ENCODE measurements at places on chromosomes 2 and 18.

- DNase-seq: no peak
These were observed 526.7 kb downstream of the SOX11 start for GRCh38 chr2:6218926-6219325.

- DNase-seq: no peak
These were observed 159.2 kb downstream of the GULP1 start for GRCh38 chr2:188450732-188451483.

DNA sequence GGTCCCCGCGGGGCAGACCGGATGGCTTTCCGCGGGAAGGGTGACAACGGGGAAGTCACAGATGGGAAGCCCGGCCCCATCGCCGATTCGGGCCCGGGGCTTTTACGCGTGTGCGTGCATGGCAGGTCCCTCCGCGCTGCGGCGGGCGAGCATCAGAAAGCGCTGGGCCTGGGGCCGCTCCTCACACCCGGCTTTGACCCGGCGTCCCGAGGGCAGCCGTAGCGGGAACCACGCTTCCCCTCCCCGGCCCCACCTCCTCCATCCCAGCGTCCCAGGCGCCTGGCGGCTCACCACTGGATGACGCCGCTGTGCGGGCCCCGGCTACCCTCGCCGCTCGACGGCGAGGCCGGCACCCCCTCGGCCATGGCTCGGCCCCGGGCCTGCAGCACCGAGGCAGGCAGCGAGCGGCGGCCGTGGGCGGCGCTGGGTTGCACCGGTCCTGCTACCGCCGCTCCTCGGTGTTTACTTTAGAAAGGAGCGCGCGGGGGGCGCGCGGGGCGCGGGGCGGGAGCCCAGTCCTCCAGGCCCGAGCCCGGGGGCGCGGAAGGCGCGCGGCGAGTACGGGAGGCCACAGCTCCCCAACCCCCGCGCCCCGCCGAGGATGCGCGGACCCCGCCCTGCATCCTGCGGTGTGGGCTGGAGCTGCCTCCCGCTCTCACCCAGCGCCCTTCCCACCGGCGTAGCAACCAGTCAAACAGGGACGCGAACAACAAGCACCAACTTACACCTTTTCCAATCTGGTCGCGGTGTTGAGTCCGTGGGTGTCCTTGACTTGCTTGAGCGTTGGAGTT lies 806 bp downstream of the RFX8 start:
- DNase-seq: peak; percentile 41

DNA sequence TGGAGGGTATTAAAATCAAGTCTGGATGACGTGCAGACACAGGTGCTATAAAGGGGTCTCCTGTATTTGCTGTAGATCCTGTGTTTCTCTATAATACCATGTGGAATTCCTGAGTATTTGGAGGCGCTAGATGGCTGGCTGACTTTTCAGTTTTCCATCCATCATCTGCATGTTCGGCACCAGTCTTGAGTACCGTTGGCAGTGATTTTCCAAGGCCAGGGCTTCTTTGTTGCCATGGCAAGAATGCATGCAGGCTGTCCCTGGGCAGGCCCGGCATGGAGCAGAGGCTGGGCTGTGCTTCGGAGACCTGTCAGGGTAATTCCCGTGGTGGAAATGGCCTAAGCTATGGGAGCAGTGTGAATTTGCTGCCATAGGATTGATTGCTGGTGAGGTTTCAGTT lies 405.9 kb upstream of the HS6ST1 start:
- DNase-seq: no peak

DNA sequence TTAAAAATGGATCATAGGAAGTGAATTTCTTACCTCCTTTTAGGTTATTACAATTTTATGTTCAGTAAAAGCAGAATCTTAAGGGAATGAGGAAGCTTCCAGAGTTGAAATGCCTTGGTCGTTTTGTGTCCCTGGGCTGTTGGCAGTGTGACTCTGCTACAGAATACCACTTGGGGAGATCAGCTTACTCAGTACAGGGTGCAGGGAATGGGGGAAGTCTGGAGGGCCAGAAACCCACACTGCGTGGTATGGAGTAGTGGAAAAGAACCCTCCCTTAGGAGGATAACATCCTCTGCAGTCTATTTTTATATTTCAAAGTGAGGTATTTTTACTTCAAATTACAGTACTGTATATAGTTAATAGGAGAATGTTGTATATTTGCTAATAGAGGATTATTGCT lies 51.1 kb downstream of the R3HDM1 start:
- no peak for DNase-seq

GRCh38 chr2:74575320-74575719 lies 20.8 kb downstream of the DOK1 start:
- DNase-seq: no peak

DNA sequence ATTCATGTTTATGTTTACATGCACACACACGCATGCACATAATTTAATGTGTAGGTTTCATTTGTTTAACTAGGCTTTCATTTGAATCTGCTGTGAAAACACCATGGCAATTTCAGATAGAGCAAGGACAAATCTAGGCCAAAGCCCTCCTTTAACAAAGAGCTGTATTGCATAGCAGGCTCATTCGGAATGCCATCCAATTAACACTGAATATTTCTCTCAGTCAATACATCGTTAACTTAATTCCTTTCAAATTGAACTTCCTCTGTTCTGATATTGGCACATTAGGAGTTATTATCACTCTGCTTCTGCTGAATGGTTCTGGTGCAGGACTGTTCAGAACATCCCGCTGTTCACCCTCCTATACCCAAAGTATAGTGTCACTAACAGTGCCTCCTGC lies 435.1 kb upstream of the CDH20 start:
- DNase-seq: no peak

- DNase-seq: no peak
These were observed 761 bp upstream of the IDH1 start for GRCh38 chr2:208255557-208256106.

DNA sequence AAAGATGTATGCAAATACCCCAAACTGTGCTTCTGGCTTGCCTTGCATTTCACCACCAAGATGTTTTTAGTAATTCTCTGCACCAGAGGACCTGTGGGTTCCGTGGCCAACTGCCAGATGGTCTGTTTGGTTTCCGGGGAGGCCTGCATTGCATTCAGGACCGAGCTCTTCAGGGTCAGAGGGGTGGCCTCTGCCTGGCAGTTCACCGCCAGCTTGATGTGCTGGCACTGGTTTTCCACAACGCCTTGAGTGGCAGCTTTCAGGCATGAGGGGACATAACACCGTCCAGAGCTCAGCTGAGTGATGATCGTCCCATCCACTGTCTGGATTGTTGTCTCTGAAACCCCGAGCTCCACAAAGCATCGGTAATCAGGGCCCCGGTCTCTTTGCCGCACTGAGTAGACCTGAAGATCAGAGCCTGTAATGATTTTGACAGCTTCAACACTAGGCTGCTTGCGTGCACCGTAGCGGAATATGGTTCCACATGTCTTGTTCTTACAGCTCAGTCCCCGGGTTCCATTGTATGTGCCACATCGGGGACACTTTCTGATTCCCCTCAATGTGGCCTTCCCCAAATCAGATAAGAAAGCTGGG lies 9.4 kb downstream of the C2orf42 start:
- DNase-seq: no peak

DNA sequence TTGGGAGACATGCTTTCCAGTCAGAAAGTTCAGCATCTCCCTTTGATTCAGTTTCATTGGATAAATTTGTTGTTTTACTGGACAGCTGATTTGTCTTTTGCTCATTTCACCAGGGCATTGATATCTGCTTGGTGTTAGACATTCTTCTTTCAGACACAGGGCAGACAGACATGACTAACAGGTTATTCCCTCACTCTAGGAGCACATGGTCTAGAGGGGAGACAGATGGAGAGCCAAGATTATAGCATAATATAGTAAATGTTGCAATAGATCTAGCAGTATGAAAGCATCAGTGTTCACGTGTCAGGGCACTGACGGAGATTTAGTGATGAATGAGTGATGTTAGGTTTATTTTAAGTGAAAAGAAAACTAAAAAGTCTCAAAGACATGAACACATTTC lies 187.0 kb upstream of the CYRIA start:
- DNase-seq: no peak

- no peak for DNase-seq
These were observed 48.3 kb downstream of the WDFY1 start for GRCh38 chr2:223896833-223897311.

- no peak for DNase-seq
These were observed 72.0 kb upstream of the AFF3 start for GRCh38 chr2:100214265-100214971.

DNA sequence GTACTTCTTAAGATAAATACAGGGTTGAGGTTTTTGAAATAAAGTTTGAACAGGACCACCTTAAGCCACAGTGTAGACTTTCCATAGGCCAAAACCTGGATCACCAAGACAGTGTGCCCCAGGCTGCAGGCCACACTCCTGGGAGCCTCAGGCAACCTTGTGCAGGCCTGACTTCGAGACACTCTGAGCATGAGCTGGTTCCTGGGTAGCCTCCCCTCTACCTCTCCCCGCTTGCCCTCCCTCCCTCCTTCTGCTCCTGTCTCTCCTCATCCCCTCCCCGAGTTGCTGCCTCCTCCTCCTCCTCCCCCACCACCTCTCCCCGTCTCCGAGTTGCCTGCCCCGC lies 10.6 kb upstream of the PROC start:
- no peak for DNase-seq

DNA sequence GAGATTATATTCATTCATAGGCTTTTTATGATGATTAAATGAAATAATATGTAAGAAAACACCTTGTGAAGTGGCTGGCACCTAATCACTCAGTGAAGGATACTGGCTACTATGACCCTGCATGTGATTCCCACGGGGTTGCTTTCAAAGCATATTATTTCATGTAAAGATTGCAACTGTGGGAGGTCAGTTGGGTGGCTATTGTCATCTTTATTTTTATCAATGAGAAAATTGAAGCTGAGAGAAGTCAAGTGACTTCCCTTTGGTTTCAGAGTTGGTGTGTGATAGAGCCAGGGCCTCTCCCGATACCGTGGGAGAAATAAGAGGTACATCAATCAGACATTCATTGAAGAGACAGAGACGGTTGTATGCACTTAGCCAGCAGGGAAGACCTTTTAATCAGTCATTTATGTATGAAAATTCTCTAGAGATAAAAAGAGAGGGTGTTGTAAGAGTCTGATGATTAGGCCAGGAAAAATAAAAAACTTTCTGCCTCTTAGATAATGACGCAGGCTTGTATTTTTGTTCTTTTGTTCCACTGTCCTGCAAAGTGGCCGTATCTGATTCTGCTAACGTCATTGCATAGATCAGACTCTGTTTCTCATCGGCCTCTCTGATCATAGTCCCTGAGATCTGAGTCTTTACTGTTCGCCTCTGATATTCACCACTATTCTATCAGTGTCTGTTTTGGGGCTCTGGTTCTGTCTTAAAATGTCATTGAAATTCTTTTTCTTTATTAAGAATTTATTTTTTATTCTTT lies 50.5 kb downstream of the QPCT start:
- DNase-seq: no peak

GRCh38 chr2:47293976-47294375 lies 109.0 kb upstream of the MSH2 start:
- no peak for DNase-seq

GRCh38 chr18:62485684-62486083 lies 37.1 kb upstream of the ZCCHC2 start:
- DNase-seq: no peak

DNA sequence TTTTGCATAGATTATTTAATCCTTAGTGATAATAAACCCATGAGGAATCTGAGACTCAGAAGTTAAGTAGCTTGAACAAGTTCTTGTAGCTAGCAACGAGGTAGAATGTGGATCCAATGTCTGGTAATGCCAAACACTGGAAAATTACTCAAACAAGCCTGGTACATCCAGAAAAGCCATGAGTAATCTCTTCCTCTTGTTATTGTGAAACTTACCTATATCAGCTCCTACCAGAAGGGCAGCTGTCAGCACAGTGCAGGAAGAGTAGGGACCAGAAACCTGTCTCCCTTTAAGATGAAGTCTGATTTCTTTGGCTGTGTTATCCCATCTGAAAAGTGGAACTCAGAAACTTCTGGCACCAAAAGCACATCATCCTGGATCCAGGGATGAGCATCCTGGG lies 7.7 kb upstream of the SERPINB8 start:
- no peak for DNase-seq

DNA sequence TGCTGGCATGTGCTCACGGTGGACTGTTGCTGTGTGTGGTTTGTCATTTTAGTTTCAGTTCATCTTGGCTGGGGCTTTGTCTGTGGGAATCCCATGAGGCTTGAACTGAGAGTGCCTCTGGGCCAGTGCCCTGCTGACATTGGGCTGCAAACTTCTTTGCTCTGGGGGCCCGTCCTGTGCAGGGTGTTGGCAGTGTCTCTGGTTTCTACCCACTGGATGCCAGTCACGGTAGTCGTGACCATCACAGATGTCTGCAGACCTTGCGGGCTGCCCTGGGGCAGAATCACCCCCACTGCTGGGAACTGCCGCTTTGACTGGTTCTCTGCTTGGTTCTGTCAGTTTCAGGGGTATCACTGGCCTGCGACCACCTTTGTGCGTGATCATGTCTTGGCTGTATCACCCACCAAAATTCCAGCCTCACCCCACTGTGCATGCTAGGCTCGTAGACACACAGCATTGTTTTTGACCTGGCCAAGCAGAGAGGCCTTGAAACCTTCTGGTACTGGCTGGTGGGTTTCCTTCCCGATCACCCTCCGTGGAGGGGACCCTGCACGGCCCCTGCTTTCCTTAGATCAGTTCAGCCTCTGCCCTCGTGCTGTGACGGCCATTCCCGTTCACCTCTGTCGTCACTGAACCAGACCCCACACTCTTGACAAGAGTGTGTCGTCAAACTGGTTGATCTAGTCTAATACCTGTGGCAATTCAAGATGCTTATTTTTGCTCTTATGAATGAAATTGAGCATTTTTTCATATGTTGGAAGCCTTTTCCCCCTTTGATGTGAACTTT lies 57.6 kb downstream of the KCNG2 start:
- no peak for DNase-seq

DNA sequence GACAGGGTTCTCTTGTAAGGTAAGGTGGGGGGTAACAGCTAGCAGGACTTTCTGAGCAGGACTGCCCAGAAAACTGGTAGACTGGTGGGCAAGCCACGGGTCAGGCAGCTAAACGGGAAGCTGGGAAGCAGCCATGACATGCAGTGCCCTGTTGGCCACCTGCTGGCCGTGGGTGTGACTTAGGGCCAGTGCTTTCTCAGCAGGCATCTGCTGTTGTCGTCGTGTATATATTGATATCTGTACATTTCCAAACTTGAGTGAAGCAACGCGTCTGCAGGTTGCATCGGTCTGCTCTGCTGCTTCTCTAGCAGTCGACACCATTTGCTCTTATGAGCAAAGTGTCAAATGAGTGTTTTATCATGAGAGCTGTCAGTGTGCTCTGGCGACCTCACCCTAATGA lies 31.0 kb downstream of the COA5 start:
- no peak for DNase-seq

DNA sequence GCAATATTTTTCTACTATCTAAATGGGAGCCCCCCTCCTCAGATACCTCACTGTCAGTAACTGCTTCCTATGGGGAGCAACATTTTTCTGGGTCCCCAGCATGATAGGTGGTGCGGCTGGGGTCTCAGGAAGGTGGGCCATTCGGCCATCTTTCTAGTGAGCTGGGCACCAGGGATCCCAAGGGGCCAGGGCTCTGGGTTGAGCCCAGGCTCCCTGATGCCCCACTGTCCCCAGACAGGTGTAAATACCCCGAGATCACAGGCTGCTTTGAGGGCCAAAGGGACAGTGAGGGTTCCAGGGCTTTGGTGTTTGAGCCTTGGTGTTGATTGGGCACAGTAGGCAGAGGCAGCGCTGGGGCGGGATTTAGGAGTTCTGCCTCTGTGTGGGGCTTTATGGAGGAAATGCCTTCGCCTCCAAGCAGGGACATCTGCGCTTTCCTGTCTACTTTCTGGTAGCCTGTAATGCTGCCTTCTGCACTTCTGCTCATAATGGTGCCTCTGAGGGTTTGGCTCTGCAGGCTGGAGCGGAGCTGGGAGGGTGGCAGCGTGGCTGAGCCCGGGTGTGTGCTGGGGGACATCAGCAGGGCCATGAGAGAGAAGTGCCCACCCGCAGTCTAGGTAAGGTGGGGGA lies 5.3 kb downstream of the ITM2C start:
- DNase-seq: no peak

Measured in neuronal stem cell (in vitro differentiated cells).